ENCODE measurements at places on chromosomes 6 and 20.

DNA sequence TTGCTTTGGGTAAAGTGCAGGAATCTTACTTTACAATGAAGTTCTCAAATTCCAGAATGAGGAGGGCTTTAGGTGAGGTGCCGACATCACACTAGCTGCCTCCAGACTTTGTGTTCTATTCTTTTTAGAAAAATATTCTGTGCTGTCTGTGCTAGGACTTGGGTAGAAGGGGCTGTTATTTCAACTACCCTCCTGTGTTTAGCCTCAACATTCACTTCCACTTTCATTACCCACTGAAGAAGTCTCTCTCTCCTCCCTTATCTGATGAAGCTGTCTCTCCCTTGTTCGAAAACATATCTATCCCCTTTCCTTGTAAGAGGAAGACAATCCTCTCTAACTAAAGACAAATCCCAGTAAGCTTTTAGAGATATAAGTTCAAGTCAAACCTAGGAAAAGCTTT, 25.0 kb upstream of the BRPF3 start:
- no peak for DNase-seq

DNA sequence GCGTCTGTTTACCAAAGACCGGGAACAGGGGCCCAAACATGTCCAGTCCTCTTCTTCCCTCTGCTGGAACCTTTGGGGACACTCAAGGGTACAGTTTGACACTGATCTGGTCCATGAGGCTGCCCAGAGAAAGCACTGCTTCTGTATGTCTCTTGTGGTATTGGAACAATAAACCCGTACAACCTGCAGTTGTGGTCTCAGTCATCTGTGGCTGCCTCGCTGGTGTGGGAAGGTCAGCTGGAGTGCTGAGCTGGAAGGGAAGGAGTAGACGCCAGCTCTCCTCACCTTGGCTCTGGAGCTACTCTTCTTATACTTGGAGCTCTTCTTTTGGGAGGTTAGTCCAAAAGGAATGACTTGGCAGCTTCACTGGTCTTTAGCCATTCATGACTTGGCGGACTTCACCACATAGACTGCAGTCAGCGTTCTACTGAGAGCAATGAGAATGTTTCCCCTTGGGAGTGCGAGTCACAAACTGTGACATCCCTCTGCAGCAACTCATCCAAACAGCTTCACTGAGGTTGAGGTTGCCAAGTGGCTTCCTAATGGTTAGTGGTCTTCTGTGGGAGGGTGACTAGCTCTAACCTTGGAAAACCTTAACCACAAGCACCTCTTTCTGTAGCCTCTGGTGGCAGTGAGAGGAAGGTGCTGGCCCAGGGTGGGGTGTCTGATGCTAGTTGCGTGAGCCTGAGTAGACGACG, 81.2 kb downstream of the ASXL1 start:
- DNase-seq, result peak; percentile 69

- DNase-seq, result no peak
Measured at GRCh38 chr6:43790031-43790430, 20.0 kb downstream of the VEGFA start.

DNA sequence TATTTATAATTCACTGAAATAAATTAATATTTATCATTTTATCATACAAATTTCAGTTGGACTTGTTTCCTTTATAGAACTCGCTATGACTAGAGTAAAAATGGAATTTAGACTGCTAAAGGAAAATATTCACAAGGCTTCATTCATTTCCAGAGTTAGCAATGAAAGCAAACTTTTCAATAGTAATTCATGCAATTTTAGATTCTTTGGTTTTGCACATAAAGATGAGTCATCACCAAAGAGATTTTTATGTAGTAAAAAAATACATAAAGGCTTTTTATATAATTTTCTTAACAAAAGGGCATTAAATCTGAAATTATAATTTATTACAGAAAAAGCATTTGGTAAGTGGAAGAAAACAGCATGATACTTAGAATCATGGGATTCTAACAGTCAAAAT, 37.2 kb upstream of the STXBP5 start:
- no peak for DNase-seq

DNA sequence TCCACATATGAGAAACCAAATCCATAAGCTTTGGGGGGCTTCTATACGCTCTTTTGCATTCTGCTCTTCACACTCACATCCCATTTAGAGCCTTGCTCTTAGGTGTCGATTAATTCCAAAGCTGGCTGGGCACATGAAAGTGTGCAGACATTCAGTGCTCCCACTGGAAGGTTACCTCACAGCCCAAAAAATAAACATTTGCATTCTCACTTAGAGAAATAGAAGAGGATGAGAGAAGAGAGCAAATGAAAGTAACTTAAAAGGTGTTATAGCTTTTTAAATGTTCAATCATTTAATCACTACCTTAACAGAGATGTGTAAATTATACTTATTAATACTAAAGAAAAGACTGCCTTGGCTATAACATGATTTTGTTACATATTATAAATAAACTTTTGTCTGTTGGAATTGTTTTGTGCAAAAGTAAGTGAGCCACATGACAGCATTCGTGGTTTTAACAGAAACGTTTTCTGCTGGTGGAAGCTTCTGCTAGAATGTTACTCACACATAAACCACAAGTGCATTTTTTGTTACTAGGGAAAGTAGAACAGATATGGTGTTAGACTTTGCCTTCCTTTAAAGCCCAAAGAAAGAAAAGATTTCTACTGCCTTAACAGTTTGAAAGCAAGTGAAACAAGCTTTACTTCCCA, 116.7 kb downstream of the SIM1 start:
- no peak for DNase-seq

- no peak for DNase-seq
Measured at GRCh38 chr6:47788498-47788884, 6.7 kb downstream of the OPN5 start.

DNA sequence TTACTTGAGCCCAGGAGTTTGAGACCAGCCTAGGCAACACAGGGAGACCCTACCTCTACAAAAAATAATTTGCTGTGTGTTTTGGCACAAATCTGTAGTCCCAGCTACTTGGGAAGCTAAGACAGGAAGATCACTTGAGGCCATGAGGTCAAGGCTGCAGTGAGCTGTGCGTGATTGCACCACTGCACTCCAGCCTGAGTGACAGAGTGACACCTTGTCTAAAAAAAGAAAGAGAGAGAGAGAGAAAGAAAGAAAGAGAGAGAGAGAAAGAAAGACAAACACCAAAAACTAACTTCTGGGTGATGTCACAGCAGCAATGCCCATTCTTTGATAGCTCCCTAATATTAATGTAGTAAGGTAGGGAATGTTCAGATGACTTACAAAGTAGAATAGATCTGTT, 20.4 kb downstream of the USP49 start:
- DNase-seq, result no peak

DNA sequence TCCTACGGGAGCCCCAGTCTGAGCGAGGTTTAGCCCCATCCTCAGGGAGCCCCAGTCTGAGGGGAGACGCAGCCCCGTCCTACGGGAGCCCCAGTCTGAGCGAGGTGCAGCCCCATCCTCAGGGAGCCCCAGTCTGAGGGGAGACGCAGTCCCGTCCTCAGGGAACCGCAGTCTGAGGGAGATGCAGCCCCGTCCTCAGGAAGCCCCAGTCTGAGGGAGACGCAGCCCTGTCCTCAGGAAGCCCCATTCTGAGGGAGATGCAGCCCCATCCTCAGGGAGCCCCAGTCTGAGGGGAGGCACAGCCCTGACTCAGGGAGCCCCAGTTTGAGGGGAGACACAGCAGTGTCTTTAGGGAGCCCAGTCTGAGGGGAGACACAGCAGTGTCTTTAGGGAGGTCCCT, 27.9 kb downstream of the VEGFA start:
- DNase-seq, result no peak

DNA sequence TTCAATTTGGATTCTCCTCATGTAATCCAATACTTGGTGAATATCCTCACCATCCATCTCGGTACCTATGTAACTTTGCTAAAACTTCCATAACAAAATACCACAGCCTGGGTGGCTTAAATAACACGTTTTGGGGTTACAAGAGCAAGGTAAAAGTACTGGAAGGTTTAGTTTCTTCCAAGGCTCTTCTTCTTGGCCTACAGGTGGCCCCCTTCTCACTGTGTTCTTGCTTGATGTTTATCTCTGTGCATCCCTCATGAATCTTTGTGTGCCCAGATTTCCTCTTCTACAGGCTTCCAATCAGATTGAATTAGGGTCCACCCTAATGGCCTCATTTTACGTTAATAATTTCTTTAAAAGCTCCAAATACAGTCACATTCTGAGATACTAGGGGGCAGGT, 163.3 kb upstream of the HCRTR2 start:
- no peak for DNase-seq

DNA sequence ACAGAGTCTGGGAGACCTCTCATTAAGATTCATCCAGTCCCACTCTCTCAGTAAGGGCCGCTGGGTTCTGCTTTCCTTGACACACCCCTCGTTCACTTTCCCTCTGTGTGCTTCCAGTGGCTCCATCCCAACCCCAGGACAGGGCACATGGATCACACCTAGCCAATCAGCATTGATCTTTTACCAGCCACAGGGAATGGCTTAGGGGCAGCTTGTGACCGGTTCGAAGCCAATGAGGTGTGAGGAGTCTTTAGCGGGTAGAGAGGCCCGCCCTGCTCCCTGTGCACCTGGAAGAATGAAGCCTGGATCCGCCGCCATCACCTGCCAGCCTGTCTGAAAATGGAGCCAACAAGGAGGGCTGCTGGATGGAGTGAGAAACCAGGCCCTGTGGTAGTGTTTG, 35.2 kb upstream of the OVOL2 start:
- no peak for DNase-seq

GRCh38 chr6:9521152-9521530, 893.7 kb downstream of the TFAP2A start:
- DNase-seq, result no peak

DNA sequence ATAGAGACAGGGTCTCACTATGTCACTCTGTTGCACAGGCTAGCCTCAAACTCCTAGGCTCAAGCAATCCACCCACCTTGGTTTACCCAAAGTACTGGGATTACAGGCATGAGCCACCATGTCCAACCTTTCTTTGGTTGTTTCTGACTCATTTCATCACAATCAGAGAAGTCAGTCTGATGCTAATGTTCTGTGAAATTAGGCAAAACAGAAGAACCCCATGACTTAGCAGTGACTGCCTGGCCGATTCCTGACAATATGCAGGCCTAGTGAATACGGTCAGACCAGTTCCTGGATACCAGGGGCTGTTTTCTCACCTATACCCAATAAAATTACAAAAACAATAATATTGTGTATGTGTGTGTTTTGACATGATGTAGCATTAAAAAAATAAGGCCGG, 58.8 kb upstream of the BTN3A2 start:
- no peak for DNase-seq

DNA sequence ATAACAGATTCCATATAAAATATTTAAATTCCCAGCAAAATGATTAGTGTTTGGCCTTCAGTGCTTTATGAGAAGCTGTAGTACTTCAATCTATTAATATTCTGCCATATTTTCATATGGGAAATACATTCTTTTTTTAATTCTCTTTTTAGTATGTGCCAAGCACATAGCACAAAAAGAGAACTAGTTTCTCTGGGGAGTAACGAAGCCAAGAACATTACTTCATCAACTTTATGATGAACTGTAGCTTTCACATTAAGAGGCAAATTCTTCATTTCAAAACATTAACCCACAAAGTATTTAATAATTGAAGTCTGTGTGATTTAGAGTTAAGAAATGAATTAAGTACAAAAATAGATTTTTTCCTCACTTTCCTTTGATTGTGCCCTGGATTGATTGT, 281.0 kb upstream of the EYS start:
- no peak for DNase-seq

DNA sequence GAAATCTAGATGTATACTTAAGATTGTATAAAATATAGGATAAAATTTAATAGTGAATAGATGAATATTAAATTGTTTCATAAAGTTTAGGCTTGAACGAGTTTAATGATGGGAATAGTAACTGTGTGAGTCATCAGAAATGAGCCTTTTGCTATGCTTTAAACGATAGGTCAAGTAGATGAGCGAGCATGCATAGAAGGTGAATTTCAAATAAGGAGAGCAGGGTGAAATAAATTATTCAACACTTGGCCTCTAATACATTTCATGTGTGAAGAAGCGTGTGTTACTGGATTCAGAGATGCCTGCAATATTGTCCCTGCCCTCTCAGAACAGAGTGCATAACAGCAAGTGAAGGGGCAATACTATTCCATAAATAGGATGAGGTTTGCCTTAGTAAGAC, 74.4 kb upstream of the EYA4 start:
- no peak for DNase-seq

DNA sequence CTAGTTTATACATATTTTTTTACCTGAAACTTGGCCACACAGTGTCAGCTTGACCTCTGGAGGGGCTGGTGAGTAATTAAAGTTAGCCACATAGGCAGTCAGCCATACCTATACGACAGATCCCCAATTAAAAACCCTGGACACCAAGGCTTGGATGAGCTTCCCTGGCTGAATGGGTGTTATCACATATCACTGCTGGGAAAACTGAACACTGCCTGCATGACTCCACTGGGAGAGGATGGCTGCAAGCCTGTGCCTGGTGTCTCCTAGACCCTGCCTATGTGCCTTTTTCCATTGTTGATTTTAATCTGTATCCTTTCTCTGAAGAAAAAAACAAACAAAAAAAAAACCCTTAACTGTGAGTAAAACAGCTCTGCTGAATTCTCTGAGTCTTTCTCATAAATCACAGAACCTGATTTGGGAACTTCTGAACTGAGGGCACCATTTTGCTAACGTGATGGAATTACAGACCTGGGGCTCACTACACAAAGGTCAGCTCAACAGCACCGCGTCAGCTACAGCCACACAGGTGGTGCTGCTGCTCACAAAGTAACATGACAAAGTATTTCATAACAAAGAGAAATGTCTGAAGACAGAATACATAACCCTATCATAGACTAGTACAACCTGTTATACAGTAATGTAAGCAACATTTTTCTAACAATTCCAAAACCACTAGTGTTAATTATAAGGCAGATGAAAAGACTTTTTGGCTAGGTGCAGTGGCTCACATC, 97.0 kb downstream of the SLC23A2 start:
- DNase-seq, result no peak

- DNase-seq, result peak; percentile 26
Measured at GRCh38 chr6:73929405-73929804, 233.4 kb downstream of the CD109 start.

- DNase-seq, result no peak
Measured at GRCh38 chr6:157585274-157586087, 204.5 kb downstream of the ZDHHC14 start.

- DNase-seq, result no peak
Measured at GRCh38 chr20:62741701-62742491, 33.3 kb downstream of the NTSR1 start.
